Myocyte (in vitro differentiated cells): ENCODE measurements at places on chromosomes 3 and 15. TPM values are rescaled to one million over a fixed set of nuclear protein-coding genes. Genes with fewer than 3 reads are reported as not detected.

Gene CYP8B1
- not detected in 2 replicates for total RNA-seq

Gene OXTR
- total RNA-seq, result 4.7 and 5.1 TPM in 2 replicates

Gene GRAMD2A
- not detected in 2 replicates for total RNA-seq

Gene SLC12A1
- total RNA-seq, result not detected in 2 replicates

Gene TFG
- total RNA-seq, result 118 and 127 TPM in 2 replicates

Gene IFT122
- total RNA-seq, result 8.1 and 10.7 TPM in 2 replicates

Gene CYP19A1
- total RNA-seq, result 1.3 and 5.8 TPM in 2 replicates

- no peak for DNase-seq
Measured at GRCh38 chr15:48904758-48905157, 26.8 kb downstream of the EID1 start.

- DNase-seq, result peak; percentile 45
Measured at GRCh38 chr3:137163241-137163871, 205.6 kb downstream of the IL20RB start.

DNA sequence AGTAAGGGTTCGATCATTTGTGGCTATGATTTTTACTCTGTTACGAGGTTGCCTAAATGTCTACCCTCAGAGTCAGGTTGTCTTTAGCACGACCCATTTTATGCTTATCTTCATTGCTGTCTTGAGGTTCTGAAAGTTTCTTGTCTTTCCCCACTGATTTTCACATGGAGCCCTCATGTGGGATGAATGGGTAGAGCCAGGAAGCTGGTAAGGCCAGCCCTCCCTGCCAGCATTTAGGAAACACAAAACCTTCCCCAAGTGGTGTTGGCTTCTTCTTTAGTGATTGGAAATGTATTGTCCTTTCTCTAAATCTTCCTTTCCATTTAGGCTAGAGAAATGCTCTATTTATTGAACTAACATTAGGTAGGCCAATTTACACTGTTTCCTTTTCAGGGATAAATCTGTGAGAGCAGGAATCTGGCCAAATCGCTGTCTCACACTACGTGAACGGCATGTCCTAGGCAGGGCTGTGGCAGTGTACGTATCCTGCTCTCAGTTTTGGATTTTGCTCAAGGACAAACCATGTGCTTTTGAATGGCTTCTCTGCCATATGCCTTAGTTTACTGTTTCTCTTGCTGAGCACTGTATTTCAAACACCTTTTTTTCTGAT is 43.7 kb downstream of the MYZAP start:
- peak; percentile 24 for DNase-seq

GRCh38 chr3:190217081-190217480 is 96.4 kb upstream of the P3H2 start:
- no peak for DNase-seq

GRCh38 chr3:117285737-117286136 is 576.2 kb downstream of the TUSC7 start:
- no peak for DNase-seq

DNA sequence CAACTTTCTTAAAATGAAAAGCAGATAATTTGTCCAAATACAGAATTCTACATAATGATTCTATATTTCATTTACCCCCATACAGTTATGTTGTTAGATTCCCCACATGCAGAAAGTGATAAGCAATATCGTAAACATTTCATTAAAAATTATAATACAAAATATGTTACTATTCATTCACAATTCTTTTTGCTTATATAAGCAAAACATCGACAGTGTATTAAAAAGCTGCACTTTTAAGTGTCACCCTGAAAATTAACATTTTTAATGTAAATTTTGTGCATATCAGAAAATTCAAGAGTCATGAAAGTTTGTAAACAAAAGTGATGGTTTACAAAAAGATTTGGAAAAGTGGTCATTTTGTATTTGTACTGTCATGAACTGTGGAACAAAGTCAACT is 19.2 kb downstream of the TMEM212 start:
- DNase-seq, result no peak

DNA sequence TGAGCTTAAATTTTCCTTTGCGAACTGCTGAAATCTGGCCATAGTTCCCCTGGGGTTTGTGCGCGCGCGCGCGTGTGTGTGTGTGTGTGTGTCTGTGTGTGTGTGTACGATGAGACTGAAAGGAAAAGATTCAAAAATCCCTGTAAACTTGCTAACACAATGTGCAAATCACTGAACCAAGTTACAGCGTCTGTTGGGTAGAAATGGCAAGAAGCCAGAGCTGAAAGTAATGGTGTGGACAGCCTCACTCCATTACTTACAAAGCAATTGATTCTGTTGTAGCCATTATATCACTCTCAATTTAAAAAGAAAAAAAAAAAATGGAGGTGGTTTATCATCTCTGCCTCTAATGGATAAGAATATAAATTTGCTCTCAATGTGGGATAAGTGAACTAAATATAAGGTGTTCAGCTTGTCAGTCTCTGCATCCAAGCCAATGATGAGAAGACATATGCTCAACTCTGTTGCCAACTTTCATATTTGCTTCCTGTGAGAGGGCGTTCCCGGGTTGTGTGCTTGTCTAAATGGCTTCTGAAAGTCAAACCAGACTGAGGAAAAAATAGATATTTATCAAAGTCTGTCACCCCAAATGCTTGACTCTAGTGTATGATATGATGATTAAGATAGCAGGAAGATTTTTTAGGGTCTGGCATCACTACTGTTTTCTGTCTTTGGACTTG is 422.2 kb downstream of the ZNF385D start:
- DNase-seq, result no peak

DNA sequence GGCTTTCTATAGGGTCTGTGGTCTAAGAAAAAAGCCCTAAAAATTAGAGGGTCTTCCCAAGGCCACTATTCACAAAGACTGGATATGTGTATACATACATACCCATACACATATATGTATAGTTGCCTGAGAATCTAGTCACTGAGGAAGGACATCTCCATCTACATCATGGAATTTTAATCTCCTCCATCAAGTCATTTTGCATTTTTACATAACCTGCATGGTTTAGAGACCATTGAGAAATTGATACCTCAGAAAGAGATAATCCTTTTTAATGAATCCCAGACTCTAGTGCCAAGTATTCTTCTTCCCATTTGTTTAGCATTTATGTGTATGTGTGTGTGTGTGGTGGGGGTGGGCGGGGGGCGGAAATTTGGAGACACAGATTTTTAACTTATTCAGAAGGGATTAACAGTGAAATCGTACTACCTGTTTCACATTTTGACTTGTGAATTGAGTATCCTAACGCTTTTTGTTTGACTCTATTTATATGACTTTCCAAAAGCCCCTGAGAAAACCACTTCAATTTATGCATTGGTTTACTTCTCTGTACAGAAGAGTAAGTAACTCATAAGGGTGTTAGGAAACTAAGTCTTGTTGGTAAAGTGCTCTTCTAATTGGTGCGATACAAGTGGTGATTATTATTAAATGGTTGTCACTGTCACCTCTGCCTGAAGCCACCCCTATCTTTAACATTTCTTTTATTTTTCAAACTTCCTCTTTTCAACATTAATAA is 166.9 kb downstream of the MEIS2 start:
- DNase-seq, result no peak

DNA sequence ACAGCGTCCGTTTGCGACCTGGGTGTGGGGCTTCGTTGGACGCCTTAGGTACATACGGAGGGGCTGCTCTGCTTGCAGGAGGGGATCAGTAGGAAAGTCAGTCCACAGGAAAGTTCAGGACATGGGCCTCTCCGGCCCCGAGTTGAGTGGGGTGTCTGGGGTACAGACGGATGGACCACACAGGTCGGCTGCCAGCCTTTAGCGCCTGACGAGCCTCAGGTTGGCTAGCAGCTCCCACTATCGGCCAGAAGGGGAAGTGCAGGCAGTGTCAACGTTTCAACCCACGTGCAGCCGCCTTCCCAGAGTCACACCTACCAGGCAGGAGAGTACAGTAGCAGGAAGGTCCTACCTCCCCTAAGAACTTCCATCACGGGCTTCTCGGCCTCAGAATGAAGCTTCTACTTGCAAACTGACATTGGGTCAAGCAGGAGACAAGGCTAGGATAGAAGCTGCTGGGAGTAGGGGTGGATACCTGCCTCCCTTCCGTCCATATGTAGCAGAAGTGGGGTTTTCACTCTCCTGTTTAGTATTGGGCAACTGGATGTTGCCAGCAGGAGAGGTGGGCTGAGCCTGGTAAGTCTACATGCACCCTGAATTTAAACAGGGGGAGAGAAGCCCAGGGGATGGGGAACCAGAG is 1.8 kb upstream of the SCN5A start:
- DNase-seq, result peak; percentile 75

- DNase-seq, result no peak
Measured at GRCh38 chr3:103554451-103554850, 1119.6 kb downstream of the ZPLD1 start.

DNA sequence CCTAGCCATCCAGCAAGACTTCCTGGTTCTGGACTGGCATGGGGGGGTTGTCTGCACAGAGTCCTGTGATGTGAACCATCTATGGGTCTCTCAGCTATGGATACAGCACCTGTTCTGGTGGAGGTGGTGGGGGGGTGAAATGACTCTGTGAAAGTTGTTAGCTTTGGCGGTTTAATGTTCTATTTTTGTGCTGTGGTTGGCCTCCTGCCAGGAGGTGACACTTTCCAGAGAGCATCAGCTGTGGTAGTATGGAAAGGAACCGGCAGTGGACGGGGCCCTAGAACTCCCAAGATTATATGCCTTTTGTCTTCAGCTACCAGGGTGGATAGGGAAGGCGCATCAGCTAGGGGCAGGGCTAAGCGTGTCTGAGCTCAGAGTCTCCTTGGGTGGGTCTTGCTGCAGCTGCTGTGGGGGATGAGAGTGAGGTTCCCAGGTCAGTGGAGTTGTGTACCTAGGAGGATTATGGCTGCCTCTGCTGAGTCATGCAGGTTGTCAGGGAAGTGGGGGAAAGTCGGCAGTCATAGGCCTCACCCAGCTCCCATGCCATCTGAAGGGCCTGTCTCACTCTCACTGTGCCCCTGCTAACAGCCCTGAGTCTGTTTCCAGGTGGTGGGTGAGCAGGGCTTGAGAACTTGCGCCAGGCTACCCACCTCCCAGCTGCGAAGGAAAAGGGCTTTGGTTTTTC is 7.1 kb upstream of the LARS2 start:
- DNase-seq, result peak; percentile 93

DNA sequence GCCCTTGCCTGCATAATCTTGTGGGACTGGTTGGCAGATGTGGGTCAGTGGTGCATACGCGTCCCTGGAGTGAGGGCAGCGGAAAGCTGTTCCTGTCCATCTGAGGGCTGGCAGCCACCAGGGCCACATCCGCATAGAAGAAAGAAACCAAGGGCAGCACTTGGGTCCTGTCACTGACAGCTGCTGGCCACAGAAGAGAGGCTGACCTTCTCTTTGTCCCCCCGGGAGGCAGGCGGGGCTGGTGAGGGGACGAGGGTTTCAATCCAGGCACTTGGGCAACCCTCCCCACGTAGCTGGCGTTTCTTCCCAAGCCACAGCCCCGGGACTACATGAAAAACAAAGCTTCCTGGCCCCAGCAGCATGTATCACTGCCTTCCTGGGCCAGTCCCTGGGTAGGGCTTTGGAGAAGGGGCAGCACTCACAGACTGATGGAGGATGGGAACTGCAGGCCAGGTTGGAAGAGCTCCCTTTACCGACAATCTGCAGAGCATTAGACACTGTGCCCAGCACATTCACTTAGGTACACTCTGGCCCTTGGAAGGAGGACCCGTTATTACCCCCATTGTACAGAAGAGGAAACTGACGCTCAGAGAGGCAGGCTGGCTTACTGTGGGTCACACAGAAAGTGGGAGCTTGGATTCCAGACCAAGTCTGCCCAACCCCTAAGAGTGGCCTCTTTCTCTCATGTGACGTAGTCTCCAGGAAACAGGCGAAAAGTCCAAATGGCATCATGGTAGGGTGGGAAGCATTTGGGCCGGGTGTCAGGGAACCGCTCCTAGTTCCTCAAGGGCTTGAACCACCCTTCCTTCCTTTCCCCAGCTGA is 78.8 kb upstream of the SLC6A6 start:
- peak; percentile 98 for DNase-seq

DNA sequence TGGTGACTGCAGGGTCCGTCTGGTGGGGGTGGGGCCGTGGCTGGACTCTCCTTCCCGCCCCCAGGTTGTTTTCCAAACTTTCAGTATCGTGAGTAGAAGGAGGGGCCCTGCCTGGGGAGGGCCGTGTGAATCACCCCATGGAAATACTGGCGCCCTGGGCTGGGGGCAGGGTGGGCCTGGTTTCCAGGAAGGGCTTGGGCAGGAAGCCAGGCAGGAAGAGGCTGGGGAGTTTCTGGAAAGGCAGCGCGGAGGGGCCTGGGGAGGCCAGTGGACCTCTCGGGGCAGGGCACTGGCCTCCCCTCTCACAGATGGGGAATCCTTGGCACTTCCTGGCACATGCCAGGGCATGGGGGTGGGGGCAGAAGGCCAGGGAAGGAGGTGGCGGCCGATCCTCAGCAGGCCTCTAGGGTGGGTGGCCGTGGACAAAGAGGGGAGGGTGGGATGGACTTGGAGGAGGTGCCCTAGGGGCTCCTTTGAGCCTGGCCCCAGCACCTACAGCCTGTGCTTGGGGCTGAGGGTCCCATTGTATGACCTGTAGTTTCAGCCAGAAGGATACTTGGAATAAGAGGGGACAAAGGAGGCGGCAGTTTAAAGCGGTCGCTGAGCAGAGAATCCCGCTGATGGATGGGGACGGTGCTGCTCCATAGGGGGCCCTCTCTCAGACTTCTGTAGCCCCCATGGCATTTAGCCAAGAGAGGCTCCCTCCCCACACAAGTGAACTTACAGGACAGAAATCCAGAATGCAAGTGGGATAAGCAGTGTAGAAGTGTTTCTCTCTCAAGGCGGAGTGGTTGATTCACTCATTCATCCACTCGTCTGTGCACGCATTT is 56.5 kb upstream of the GATA2 start:
- peak; percentile 14 for DNase-seq

DNA sequence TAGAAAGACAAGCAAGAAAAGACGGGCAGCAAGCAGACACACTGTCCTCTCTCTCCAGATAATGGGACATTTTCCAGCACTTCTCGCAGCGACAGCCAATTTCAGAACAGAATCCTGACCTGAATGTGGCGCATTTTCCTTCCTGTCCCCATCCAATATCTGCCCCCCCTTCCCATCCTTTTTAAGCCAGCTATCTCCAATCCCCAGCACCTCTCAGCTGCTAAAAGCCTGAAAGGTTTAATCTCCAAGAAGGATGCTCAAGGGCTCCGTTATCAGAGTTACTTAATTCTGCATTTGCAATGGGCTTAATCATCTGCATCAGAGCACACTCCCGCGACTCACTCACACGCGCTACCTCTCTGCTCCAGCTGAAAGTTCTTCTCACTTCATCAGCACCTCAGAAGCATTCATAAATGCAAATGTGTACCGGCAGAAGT is 50.5 kb downstream of the SRGAP3 start:
- DNase-seq, result no peak

- peak; percentile 45 for DNase-seq
Measured at GRCh38 chr3:133927540-133928066, 31.9 kb upstream of the RAB6B start.

- DNase-seq, result no peak
Measured at GRCh38 chr3:127962937-127963336, 47.9 kb downstream of the KBTBD12 start.

GRCh38 chr3:50390508-50391224 is 31.3 kb upstream of the TMEM115 start:
- peak; percentile 76 for DNase-seq

GRCh38 chr15:33278816-33279612 is 31.8 kb upstream of the RYR3 start:
- DNase-seq, result peak; percentile 73

GRCh38 chr15:60773255-60773654 is 294.3 kb upstream of the ICE2 start:
- no peak for DNase-seq
